ENCODE measurements at places on chromosomes 1 and 21. TPM values are rescaled to one million over a fixed set of nuclear protein-coding genes. Genes with fewer than 3 reads are reported as not detected.

Gene RNASEL
- polyA plus RNA-seq, result 10.7 TPM

Gene TPTE
- not detected for polyA plus RNA-seq

Gene MIXL1
- polyA plus RNA-seq, result 0.40 TPM

Gene CR2
- 1.9 TPM for polyA plus RNA-seq

Gene MAP3K21
- polyA plus RNA-seq, result 26.7 TPM

Gene IL22RA1
- 3.8 TPM for polyA plus RNA-seq

Gene AMY1C
- not detected for polyA plus RNA-seq

Gene TMEM63A
- polyA plus RNA-seq, result 43.0 TPM

Gene LY9
- 0.10 TPM for polyA plus RNA-seq

Gene CD48
- polyA plus RNA-seq, result 2.0 TPM

Gene TMEM240
- polyA plus RNA-seq, result 3.5 TPM

Gene SLC22A15
- 5.0 TPM for polyA plus RNA-seq

Gene WDR64
- polyA plus RNA-seq, result 0.51 TPM

Gene RBP7
- 33.2 TPM for polyA plus RNA-seq

Gene TIPRL
- 51.0 TPM for polyA plus RNA-seq

Gene FCRL3
- 0.19 TPM for polyA plus RNA-seq

Gene RCC1
- 34.2 TPM for polyA plus RNA-seq

Gene RAB25
- 54.4 TPM for polyA plus RNA-seq

Gene OXCT2
- 0.40 TPM for polyA plus RNA-seq

Gene AK5
- polyA plus RNA-seq, result 3.2 TPM

Gene AKR7A3
- 0.64 TPM for polyA plus RNA-seq

Gene LAPTM5
- polyA plus RNA-seq, result 12.8 TPM

Gene OR2T11
- not detected for polyA plus RNA-seq

Gene NTRK1
- polyA plus RNA-seq, result 1.1 TPM

Gene OR2M3
- not detected for polyA plus RNA-seq

Gene SLC1A7
- polyA plus RNA-seq, result 0.08 TPM

Gene TSACC
- polyA plus RNA-seq, result 0.83 TPM

Gene EFNA3
- polyA plus RNA-seq, result 6.1 TPM

Gene B3GALT2
- 23.1 TPM for polyA plus RNA-seq

Gene OR2L2
- 0.07 TPM for polyA plus RNA-seq

Gene H6PD
- polyA plus RNA-seq, result 33.9 TPM

Gene BLZF1
- polyA plus RNA-seq, result 28.3 TPM

Gene SRGAP2
- polyA plus RNA-seq, result 46.6 TPM

Gene OR2AK2
- not detected for polyA plus RNA-seq

Gene S100A16
- 100 TPM for polyA plus RNA-seq

Gene SLC45A1
- polyA plus RNA-seq, result 3.6 TPM

Gene PM20D1
- polyA plus RNA-seq, result 3.3 TPM

Gene GBP2
- 1.8 TPM for polyA plus RNA-seq

Gene RIMKLA
- polyA plus RNA-seq, result 0.42 TPM

Gene VCAM1
- polyA plus RNA-seq, result 51.7 TPM

Gene CD5L
- polyA plus RNA-seq, result 0.10 TPM

Gene ANKRD34A
- 0.51 TPM for polyA plus RNA-seq

Gene CFHR1
- 0.21 TPM for polyA plus RNA-seq

Gene RAP1GAP
- 20.7 TPM for polyA plus RNA-seq

Gene CORT
- 0.74 TPM for polyA plus RNA-seq

Gene AJAP1
- polyA plus RNA-seq, result 0.90 TPM
